CD8-positive, alpha-beta memory T cell (primary cell): ENCODE measurements at places on chromosomes 7 and 10.

DNA sequence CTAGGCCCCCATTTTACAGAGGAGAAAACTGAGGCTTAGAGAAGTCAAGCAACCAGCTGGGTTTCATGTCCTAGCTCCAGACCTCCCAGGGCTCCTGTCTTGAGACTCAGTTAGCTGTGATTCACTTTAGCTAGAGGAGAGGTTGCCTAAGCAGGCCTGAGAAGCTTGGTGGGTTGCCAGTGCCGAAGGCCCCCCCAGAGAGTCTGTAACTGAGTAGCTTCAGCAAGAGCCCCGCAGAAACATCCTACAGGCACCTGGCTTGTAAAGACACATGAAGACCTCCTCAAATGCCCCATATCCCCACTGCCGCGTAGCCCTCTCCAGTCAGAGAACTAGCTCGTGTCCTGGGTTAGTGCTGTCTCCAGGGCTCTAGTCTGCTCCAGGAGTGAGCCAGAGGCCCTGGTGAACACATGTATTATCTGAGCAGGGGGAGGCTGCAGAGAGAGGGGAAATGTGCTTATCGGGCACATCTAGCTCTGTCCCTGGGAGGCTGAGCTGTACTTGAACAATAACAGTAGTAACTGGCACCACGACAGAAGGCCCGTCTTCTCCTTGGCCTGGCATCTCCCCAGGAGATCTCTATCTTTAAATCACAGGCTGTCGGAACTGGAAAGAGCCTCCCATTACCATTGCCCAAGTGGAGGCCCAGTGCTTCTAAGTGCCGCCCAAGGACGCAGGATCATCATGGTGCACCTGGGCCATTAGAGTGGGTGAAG is 28.9 kb downstream of the UNC5B start:
- no peaks in the 10 kb centered on the region for H3K36me3 ChIP-seq
- no peaks in the 10 kb centered on the region for H3K27me3 ChIP-seq
- no peak overlapping the region for H3K27ac ChIP-seq
- DNase-seq = no peak
- H3K4me3 ChIP-seq = no peak overlapping the region

DNA sequence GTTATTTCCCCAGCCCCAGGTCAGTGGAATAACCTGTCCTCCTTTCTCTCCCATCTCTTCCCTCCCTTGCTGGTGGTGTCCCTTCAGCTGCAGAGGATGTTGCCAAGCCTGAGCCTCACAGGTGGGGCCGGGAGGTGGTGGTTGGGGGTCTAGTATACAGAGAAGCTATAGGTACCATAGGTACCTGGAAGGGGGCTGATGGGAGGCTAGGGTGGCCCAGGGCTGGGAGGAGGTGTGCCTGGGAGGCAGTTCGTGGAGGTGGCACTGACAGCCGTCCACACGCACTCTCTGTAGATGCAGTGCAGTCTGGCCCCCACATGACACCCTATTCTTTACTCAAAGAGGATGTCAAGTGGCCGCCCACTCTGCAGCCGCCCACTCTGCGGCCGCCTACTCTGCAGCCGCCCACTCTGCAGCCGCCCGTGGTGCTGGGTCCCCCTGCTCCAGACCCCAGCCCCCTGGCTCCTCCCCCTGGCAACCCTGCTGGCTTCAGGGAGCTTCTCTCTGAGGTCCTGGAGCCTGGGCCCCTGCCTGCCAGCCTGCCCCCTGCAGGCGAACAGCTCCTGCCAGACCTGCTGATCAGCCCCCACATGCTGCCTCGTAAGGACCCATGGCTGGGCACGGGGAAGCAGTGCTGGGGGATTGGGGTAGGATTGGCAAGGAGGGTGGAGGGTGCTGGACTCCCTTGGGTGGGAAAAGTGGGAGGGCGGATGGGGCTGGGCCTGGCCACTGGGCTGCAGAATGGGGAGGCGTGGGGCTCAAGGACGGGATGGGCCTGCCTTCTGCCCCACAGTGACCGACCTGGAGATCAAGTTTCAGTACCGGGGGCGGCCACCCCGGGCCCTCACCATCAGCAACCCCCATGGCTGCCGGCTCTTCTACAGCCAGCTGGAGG is 9.5 kb downstream of the IRF5 start:
- H3K27me3 ChIP-seq = no peaks in the 10 kb centered on the region
- H3K27ac ChIP-seq = no peak overlapping the region
- no peaks in the 10 kb centered on the region for H3K4me1 ChIP-seq
- H3K4me3 ChIP-seq = no peak overlapping the region
- H3K36me3 ChIP-seq = no peaks in the 10 kb centered on the region

DNA sequence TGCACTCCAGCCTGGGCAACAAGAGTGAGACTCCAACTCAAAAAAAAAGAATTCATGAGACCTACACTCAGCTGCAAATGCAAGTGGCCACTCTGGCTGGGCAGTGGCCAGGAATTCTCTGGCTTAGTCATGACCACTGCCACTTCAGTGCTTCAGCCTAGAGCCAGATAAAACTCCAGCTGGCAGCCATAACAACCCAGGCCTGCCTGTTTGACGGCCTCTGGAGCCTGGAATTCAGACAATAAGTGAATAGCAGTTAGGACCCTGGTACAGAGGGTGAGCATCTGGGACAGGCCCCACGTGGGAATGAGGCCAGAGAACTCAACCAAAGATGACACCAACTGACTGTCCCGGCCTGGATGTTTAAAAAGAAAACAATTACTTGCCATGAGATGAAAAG is 18.9 kb downstream of the RCC1L start:
- no peaks in the 10 kb centered on the region for H3K27me3 ChIP-seq
- H3K4me3 ChIP-seq = no peak overlapping the region
- H3K36me3 ChIP-seq = peaks cover 39% of the 10 kb centered on the region
- no peak overlapping the region for H3K27ac ChIP-seq
- no peaks in the 10 kb centered on the region for H3K4me1 ChIP-seq

- H3K4me1 ChIP-seq = no peaks in the 10 kb centered on the region
- no peaks in the 10 kb centered on the region for H3K27me3 ChIP-seq
- DNase-seq = no peak
- no peak overlapping the region for H3K4me3 ChIP-seq
These were observed 121.5 kb upstream of the DPP6 start for GRCh38 chr7:153930696-153931095.

DNA sequence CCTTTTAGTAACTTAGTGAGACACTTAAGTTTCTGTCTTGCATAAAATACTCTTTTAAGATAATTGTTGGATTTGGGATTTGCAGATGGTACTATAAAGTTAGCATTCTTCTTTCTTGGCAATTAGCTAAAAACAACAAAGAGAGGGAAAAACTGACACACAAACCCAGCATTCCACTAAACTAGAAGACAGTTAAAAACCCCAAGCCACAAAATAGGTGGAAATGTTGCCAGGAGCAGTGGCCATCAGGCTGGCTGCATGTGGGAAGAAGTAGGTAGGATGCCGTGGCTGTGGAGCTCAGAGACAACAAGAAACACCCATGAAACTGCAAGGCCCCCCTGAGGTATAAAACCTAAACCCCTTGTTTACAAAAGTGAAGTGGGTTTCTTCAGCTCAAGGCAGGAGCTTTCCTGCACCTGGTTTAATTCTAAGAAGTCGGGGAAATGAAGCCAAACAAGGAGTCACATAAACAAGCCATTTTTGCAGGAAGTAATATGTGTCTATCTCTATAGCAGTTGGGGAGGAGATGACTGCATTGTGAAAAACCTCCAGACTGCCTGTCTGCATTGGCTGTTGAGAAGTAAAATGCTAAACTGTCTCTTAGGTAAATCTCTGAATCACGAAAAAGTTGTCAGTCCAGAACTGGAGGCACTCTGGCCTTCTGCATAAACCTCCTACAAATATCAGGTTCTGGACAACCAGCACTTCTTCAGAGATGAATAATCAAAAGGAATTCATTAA is 9.5 kb downstream of the RAB18 start:
- H3K4me3 ChIP-seq = no peak overlapping the region
- H3K4me1 ChIP-seq = peaks cover 32% of the 10 kb centered on the region
- H3K27me3 ChIP-seq = no peaks in the 10 kb centered on the region
- H3K27ac ChIP-seq = no peak overlapping the region
- no peaks in the 10 kb centered on the region for H3K36me3 ChIP-seq
